Stimulated activated CD4-positive, alpha-beta T cell treated with anti-CD3 and anti-CD28 coated beads, Interleukin-12 subunit alpha, Interleukin-12 subunit beta, amount 100 ng/mL, for 48 hours (primary cell): ENCODE measurements at places on chromosomes 3 and 15.
A peak's percentile ranks its signal among the peaks of the same experiment; 100 is the strongest.

DNA sequence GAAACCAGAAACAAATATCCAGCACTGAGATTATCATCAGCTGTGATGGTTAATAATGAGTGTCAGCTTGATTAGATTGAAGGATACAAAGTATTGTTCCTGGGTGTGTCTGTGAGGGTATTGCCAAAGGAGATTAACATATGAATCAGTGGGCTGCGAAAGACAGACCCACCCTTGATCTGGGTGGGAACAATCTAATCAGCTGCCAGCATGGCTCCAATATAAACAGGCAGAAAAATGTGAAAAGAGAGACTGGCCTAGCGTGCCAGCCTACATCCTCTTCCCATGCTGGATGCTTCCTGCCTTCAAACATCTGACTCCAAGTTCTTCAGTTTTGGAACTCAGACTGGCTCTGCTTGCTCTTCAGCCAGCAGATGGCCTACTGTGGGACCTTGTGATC is 869.5 kb downstream of the SI start:
- no peak for DNase-seq

GRCh38 chr15:62843311-62843710 is 199.2 kb upstream of the TPM1 start:
- no peak for DNase-seq

DNA sequence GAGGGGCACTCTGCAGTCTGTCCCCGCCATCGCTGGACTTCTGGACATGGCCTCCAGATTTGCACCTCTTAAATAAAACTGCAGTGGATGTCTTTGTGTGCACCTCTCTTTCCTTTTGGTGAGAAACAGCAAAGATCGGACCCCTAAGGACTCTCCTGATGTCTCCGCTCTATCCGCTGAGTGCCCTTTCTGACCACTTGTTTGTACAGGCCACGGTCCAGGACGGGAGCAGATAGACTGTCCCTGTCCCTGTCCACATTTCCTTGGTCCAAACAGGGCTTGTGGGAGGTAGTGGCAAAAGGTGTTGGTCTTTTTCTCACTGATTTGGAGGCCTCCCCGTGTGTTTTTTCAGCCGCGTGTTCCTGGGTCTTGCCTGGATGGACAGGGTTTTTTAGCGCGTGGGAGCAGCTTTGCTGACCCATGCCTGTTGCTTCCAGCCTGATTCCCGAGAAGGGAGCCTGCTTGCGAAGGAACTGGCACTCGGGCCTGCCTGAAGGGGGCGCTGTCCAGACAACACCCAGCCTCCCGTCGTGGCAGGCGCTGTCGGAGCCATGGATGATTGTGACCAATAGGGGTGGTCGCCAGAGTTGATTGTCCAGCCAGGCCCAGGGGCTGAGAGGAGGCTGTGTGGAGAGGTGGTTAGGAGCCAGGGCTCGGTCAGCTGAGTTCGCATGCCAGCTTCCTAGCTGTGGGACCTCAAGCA is 13.2 kb upstream of the STAB1 start:
- DNase-seq = peak; percentile 12

DNA sequence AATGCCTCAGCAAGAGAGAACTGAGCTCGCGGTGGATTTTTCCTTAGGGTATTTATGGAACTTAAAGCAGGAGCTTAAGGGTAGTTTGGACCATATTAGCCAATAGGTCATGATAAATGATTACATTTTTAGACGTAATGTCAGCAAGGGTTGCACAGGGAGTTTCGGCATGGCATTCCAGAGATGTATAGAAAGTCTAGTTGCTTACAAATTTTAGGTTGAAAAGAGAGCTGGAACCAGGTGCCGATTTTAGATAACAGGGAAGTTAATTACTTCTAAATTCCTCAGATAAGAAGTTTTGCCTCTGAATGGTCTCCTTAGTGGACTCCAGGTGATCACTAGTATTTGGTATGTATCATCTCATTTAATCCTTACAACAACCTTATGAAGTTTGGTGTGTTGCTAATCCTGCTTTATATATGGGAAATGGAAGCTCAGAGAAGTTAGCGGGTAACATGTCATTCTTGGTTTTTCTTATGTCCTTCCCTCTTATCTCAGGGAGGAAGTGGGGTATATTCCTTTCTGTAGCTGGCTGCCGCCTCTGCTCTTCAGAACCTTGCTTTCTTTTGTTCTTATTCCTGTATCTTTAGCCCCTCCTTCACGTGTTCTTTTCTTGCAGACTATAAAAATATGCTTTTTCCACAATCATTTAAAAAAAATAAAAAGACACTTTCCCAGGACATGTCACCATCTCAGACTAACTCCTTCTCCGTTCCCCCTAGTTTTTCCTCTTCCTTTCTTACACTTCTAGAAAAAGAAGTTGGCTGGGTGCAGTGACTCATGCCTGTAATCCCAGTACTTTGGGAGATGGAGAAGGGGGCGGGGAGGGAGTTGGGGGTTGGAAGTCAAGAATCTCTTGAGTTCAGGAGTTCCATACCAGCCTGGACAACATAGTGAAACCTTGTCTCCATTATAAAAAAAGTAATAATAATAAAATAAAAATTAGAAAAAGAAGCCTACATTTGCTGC is 25.7 kb downstream of the IQGAP1 start:
- no peak for DNase-seq

DNA sequence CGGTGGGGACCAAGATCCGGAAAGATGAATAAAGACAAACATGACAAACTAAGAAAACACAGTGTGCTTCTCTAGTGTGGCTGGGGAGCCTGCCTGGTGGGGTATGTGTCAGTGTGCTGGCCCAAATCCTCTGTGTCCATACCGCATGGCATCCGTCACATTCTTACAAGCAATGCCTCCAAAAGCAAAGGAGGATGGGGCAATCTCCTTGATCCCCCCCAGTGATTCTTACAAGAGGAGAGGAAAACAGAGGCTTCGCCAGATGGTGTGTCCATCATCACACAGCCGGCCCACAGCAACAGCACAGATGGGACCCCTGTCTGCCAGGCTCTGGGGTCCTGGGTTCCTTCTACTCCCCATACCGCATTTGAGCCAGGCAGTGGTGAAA is 558 bp upstream of the IL17RC start:
- no peak for DNase-seq
